ENCODE measurements at places on chromosomes 5 and 9.
A peak's percentile ranks its signal among the peaks of the same experiment; 100 is the strongest.

GRCh38 chr9:123725389-123725788, 204.5 kb downstream of the DENND1A start:
- no peak for DNase-seq

GRCh38 chr9:129026442-129027223, 1.5 kb downstream of the SH3GLB2 start:
- peak; percentile 79 for DNase-seq

- DNase-seq = no peak
Measured at GRCh38 chr9:114775981-114776380, 29.9 kb downstream of the TNFSF15 start.

DNA sequence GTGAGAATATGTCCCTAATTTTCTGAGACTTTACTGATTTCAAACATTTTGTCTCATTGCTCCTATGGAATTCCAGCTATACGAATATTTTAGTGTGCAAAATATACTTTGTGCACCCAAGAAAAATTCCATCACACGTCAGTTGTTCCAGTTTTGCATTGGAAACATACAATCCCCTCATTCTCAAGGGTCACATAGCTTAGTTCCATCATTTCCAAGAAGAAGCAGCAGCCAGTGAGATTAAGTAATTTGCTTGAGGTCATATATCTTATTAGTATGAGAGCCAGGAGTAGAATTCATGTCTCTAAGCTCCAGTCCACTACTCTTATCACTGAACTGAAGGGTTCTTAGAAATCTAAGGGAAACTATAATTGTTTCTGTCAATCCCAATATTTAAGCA, 746.7 kb upstream of the C9orf72 start:
- no peak for DNase-seq

DNA sequence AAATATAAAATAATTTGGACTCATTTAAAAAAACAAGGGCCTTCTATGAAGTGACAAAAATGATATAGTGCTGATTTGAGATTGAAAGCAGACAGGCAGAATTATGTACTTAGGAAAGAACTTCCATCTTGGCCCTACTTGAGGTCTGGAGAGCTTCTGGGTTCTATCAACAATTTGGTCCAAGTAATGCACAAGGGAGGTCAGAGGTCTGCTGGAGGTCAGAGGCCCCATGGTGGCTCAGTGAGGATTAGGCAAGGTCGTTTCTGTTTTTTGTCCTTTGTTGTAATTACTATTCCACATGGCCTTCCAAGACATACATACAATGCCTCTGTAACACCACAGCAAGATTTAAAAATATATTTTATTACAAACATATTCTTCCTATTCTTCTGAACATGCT, 37.2 kb downstream of the NUDT12 start:
- DNase-seq = no peak

- DNase-seq = no peak
Measured at GRCh38 chr5:129541648-129542251, 81.7 kb downstream of the ADAMTS19 start.

DNA sequence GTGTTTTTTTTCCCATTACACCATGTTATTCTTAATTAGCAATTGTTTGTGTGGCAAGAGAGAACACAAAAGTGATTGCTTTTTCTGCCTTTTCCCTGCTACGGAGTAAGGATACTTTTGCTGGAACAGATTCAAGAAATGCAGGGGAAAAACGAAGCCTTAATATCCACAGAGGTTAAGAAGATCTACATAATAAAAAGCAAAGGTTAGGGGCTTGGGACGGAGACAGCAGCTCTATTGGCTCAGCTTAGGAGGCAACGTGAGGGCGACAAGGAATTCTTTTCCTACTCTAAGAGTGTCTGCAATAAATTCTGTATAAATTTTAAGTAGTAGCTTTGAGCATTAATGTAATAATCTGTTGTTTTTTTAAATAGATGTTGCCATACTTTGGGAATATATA, 693.3 kb downstream of the DTWD2 start:
- no peak for DNase-seq

GRCh38 chr5:86974955-86975354, 292.7 kb upstream of the RASA1 start:
- DNase-seq = no peak

- no peak for DNase-seq
Measured at GRCh38 chr9:124810663-124811355, 33.9 kb downstream of the OLFML2A start.

DNA sequence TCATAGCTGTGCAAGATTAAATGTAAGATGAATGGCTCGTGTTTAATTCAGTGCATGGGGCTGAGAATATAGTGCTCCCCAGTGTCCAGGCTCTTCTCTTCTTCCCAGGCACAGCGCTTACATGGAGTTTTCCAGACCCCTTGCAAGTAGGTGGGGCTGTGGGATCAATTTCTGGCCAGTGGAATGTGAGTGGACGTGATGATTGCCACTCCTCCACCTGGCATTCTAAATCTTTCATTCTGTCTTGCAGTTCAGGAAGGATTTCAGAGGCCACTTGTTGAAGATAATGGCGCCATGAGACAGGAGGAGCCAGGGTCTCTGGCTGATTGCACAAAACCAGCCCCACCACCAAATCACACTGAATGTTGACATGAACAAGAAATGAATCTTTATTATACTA, 7.2 kb upstream of the PIP5K1B start:
- DNase-seq = no peak

DNA sequence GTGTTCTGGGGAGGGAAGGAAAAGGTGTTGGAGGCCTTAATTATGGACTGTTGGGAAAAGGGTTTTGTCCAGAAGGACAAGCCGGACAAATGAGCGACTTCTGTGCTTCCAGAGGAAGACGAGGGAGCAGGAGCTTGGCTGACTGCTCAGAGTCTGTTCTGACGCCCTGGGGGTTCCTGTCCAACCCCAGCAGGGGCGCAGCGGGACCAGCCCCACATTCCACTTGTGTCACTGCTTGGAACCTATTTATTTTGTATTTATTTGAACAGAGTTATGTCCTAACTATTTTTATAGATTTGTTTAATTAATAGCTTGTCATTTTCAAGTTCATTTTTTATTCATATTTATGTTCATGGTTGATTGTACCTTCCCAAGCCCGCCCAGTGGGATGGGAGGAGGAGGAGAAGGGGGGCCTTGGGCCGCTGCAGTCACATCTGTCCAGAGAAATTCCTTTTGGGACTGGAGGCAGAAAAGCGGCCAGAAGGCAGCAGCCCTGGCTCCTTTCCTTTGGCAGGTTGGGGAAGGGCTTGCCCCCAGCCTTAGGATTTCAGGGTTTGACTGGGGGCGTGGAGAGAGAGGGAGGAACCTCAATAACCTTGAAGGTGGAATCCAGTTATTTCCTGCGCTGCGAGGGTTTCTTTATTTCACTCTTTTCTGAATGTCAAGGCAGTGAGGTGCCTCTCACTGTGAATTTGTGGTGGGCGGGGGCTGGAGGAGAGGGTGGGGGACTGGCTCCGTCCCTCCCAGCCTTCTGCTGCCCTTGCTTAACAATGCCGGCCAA, 19.1 kb downstream of the PTGES2 start:
- DNase-seq = no peak

GRCh38 chr5:143600396-143601075, 197.1 kb upstream of the NR3C1 start:
- no peak for DNase-seq

- no peak for DNase-seq
Measured at GRCh38 chr5:133569347-133569746, 43.0 kb downstream of the FSTL4 start.

DNA sequence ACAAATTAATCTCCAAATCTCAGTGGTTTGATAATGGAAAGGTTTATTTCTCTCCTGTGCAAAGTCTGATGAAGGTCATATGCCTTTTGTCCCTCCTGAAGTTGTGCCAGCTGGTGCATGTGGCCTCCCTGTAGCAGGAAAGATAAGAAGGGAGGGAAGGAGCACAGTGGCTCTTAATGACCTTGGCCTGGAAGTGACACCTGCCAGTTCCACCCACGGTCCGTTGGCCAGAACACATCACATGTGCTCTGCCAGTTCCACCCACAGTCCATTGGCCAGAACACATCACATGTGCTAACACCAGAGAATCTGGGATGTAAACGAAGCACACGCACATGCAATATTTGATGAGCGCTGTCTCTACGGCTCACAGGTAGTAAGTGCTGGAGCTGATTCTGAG, 130.9 kb downstream of the DOCK2 start:
- peak; percentile 15 for DNase-seq

DNA sequence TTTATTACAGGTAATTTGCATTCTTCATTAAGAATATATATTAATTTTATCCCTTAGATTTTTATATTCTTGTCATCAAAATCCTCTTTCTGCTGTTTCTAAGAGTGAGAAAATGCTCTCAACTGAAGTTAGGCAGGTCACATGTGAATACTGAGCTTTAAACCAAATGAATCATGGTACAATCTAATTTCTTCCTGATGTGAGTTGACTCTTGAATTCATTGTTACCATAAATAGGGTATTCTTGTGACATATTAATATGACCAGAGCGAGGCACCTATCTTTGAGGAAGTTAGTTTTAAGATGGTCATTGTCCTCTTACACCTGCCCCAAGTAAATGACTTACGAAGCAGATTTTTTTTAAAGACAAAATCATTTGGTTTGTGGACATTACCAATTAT, 17.4 kb downstream of the C9orf85 start:
- no peak for DNase-seq

Measured in BE2C (cell line).